ENCODE measurements at places on chromosomes 11 and 22. TPM values are rescaled to one million over a fixed set of nuclear protein-coding genes. Genes with fewer than 3 reads are reported as not detected.

OR8A1 gene
- not detected for total RNA-seq

TENM4 gene
- total RNA-seq = 2.0 TPM

DNA sequence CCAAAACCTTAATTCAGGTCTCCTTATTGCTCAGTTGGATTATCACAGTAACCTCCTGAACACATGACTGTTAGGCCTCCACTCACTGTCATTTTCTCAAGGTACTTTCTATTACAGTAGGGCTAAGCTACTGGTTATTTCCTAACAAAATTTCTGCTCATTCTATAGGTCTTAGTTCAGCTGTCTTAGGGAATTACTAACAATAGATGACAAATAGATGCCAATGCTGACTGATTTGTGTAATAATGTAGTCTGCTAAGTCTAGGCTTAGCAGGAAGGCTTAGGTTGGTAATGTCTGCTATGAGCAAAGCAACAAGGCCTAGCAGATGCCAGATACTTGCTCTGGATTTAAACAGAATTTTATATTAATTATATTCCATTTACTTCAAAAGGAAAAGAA is 58.1 kb downstream of the RSF1 start:
- no peak for DNase-seq
- no peaks in the 10 kb centered on the region for H3K27me3 ChIP-seq
- H3K4me3 ChIP-seq = no peak overlapping the region
- H3K27ac ChIP-seq = no peak overlapping the region
- 0 out of 2 replicates have a peak, but pooled peaks cover 3% of the 10 kb centered on the region for H3K36me3 ChIP-seq
- H3K4me1 ChIP-seq = no peaks in the 10 kb centered on the region

GRCh38 chr22:30868663-30869385 is 99.8 kb downstream of the MORC2 start:
- no peaks in the 10 kb centered on the region for H3K27me3 ChIP-seq
- H3K27ac ChIP-seq = no peak overlapping the region
- H3K4me1 ChIP-seq = no peaks in the 10 kb centered on the region
- H3K36me3 ChIP-seq = no peaks in the 10 kb centered on the region

GRCh38 chr22:17742527-17742902 is 31.8 kb downstream of the BID start:
- H3K27ac ChIP-seq = no peak overlapping the region
- DNase-seq = peak; percentile 80
- no peaks in the 10 kb centered on the region for H3K27me3 ChIP-seq
- H3K4me1 ChIP-seq = no peaks in the 10 kb centered on the region
- no peaks in the 10 kb centered on the region for H3K36me3 ChIP-seq

DNA sequence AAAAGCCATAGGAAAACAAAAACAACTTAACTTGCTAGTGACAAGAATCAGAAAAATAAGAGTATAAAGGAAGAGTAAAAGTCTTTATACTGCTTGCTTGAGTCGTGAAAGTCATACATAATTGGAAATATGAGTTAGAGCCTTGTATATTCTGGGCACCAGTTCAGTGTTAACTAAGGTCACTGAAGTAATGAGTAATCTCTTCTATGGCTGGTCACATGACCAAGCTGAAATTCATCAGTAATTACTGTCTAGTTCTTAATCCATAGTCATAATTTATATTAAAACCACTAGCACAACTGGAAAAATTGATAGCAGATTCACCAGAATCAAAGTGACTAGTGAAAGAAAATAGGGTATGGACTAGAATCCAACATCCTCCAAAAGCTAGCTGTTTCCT is 84.4 kb upstream of the SLC5A12 start:
- H3K4me1 ChIP-seq = no peaks in the 10 kb centered on the region
- no peak for DNase-seq
- no peaks in the 10 kb centered on the region for H3K27me3 ChIP-seq
- no peaks in the 10 kb centered on the region for H3K36me3 ChIP-seq
- H3K27ac ChIP-seq = no peak overlapping the region

GRCh38 chr11:77080643-77081210 is 14.0 kb downstream of the CAPN5 start:
- no peak overlapping the region for H3K4me3 ChIP-seq
- H3K4me1 ChIP-seq = peaks cover under 1% of the 10 kb centered on the region

GRCh38 chr22:41722496-41722895 is 23.2 kb downstream of the MEI1 start:
- H3K27me3 ChIP-seq = no peaks in the 10 kb centered on the region
- DNase-seq = no peak
- H3K4me3 ChIP-seq = no peak overlapping the region
- no peaks in the 10 kb centered on the region for H3K36me3 ChIP-seq

DNA sequence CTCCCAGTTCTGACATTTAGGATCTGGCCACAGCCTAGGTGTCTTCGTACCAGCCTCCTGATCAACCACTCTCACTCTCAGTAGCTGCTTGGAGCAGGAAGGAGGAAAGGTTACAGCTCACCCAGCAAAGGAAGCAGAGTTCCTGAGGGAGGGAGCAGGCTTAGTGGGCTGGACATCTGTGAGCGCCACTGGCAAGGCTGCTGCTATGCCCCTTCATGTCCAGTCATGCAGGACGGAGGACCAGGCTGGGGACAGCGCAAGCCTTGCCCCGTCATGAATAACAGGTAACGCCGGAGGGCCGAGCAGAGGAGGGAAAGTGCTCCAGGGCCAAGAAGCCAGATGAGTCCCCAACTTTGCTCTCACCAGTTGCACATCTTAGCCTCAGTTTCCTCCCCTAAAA is 25.8 kb downstream of the TPST2 start:
- peaks cover 16% of the 10 kb centered on the region for H3K4me1 ChIP-seq
- H3K4me3 ChIP-seq = no peak overlapping the region
- H3K27ac ChIP-seq = no peak overlapping the region
- no peaks in the 10 kb centered on the region for H3K36me3 ChIP-seq

DNA sequence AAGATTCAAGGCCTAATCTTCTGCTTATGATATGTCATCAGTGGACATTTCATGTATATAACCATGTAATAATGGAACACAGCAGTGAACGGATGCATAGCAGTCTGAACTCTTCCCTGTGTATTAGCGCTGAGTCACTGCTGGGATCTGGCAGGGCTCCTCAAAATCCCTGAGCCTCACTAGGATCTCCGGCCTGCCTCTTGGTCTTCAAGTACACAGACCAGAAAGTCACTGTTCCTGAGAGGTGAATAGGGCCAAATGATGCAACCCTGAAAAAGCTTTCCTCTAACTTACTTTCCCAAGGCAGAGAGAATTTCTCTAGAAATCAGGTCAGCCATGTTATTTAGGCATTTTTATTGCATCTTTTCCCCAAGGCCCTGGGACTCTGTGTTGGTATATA is 35.0 kb downstream of the POU2AF1 start:
- H3K27ac ChIP-seq = no peak overlapping the region
- H3K27me3 ChIP-seq = no peaks in the 10 kb centered on the region
- H3K4me3 ChIP-seq = no peak overlapping the region
- no peak for DNase-seq
- peaks cover 18% of the 10 kb centered on the region for H3K4me1 ChIP-seq

- peak overlapping the region; percentile 18 for H3K27ac ChIP-seq
- peaks cover 3% of the 10 kb centered on the region for H3K36me3 ChIP-seq
- H3K4me3 ChIP-seq = no peak overlapping the region
- no peaks in the 10 kb centered on the region for H3K27me3 ChIP-seq
- no peak for DNase-seq
Measured at GRCh38 chr11:106471276-106471675, 393.8 kb downstream of the AASDHPPT start.

GRCh38 chr22:17581056-17581455 is 17.8 kb downstream of the SLC25A18 start:
- H3K27me3 ChIP-seq = no peaks in the 10 kb centered on the region
- DNase-seq = no peak

DNA sequence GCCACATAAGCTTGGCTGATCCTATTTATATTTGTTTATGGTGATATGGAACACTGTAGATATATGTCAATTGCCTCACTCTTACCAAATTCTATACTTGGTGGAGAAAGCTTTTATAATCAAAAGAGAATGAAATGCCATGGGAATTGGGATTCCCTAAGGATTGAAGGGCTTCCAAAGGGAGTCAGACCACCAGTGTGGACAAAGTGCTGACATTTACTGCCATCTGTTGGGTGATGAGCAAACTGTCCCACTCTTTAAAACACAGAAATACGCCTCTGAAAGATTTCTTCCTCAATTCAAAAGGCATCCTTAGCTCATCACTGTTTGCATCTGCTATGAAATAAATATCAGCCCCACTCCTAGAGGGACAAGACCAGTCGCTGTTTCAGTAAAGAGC is 7.1 kb downstream of the SLC1A2 start:
- no peak for DNase-seq
- H3K27ac ChIP-seq = no peak overlapping the region
- H3K4me3 ChIP-seq = no peak overlapping the region

NRGN gene
- total RNA-seq = 7.8 TPM

CHEK1 gene
- 121 TPM for total RNA-seq

DNA sequence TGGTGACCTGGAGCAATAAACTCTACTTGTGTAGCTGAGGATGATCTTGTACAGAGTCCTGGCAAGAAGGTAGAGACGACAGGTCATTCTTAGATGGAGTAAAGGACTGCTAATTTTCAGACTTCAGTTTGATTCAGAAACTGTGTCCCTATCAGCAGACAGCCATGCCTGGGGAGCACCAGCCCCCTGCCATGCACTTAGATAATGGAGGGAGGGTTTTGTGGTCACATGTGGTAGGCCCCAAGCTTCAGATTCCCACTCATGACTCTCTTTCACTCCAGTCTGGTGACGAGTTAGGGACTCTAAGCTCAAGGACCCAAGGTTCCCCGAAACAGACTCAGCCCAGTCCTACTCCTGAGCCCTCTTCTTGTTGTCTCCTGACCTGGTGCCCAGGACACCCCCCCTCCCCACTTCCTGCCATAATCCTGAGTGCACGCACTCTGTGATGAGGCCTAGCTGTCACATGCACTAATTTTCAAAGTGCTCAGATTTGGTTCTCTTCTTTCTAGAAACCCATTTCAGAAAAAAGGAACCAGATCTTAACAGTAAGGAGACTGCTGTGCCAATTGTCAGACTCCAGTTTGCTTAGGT is 10.2 kb upstream of the AMPD3 start:
- H3K4me1 ChIP-seq = 0 out of 2 replicates have a peak, but pooled peaks cover 2% of the 10 kb centered on the region
- no peak overlapping the region for H3K27ac ChIP-seq
- no peak for DNase-seq
- no peak overlapping the region for H3K4me3 ChIP-seq

UPK3A gene
- 2.0 TPM for total RNA-seq

DNA sequence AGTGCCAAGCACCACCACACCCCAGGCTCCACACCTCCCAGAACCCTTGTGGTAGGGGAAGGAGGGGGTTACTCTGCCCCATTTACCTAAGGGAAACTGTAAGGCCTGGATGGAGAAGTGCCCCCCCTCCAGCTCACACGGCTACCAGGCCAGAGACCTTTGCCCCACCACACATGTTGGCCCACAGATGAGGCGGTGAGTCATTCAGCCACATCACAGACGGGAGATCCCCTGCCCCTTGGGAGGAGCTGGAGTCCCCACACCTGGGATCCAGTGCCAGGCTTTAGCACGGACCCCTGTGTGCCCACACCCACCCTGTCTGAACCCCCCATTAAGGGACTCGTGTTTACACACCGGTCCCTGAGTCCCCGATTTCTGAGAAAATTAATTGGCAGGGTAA is 24.9 kb downstream of the CDKN1C start:
- H3K27ac ChIP-seq = peak overlapping the region; percentile 25
- H3K36me3 ChIP-seq = no peaks in the 10 kb centered on the region
- DNase-seq = peak; percentile 45
- H3K27me3 ChIP-seq = no peaks in the 10 kb centered on the region

GRCh38 chr11:45658292-45658991 is 7.0 kb downstream of the CHST1 start:
- no peaks in the 10 kb centered on the region for H3K36me3 ChIP-seq
- peaks cover 12% of the 10 kb centered on the region for H3K27me3 ChIP-seq
- no peak for DNase-seq

TNNI2 gene
- total RNA-seq = 8.6 TPM

DNA sequence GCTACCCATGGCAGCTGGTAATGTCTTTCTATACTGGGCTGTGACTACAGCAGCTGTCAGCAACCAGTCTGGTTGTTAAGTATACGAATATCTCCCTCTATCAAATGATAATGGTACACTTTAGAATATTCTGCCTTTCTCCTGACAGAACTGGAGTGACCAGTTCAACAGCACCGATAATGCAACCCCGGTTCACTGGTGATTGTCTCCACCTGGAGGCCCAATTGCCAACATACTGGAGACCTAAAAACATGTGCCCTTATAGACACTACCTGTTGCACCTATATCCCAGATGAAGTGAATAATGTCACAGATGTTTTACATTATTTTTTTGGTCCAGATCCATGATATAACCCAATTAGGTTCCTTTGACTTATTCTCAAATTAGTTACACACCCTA is 21.1 kb downstream of the OR5P2 start:
- no peaks in the 10 kb centered on the region for H3K4me1 ChIP-seq
- H3K27ac ChIP-seq = no peak overlapping the region
- peak; percentile 39 for DNase-seq
- no peaks in the 10 kb centered on the region for H3K27me3 ChIP-seq
- no peaks in the 10 kb centered on the region for H3K36me3 ChIP-seq

SCUBE2 gene
- total RNA-seq = 3.1 TPM

BACE1 gene
- 11.0 TPM for total RNA-seq

TMEM179B gene
- total RNA-seq = 68.4 TPM

- H3K27ac ChIP-seq = no peak overlapping the region
- no peaks in the 10 kb centered on the region for H3K36me3 ChIP-seq
- H3K4me1 ChIP-seq = no peaks in the 10 kb centered on the region
- no peak overlapping the region for H3K4me3 ChIP-seq
- no peaks in the 10 kb centered on the region for H3K27me3 ChIP-seq
Measured at GRCh38 chr22:46409631-46410210, 74.2 kb downstream of the TRMU start.

DNA sequence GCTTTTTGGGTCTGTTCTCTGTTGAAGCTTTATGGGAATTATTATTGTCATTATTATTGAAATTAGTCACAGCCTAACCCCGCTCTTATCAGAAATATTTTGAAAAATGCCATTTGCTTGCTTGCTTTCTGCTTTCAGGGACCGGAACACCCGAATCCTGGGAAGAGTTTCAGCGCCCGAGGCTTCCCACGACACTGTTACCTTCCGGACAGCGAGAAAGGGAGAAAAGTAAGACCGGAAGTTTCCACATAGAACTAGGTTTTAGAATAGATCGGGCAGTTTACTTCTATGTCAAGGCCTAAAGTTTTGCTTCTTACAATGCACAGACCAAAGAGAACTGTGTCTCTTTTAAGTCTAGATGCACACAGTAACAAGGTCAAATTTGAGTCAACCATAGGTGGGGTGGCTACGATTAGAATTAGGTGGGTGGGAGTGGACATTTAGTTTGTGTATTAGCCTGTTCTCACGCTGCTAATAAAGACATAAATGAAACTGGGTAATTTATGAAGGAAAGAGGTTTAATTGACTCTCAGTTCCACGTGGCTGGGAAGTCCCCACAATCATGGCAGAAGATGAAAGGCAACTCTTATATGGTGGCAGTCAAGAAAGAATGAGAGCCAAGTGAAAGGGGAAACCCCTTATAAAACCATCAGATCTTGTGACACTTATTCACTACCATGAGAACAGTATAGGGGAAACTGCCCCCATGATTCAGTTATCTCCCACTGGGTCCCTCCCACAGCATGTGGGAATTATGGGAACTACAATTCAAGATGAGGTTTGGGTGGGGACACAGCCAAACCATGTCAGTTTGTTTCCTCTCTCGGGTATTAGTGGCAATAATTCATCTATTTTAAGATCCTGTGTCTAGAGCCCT is 12.9 kb downstream of the MPEG1 start:
- H3K27ac ChIP-seq = no peak overlapping the region
- peaks cover 17% of the 10 kb centered on the region for H3K36me3 ChIP-seq
- H3K4me1 ChIP-seq = peaks cover 6% of the 10 kb centered on the region
- DNase-seq = no peak
- H3K27me3 ChIP-seq = no peaks in the 10 kb centered on the region

C1QTNF4 gene
- total RNA-seq = 0.75 TPM

GRCh38 chr11:66066751-66067150 is 3.3 kb upstream of the PACS1 start:
- DNase-seq = no peak
- H3K36me3 ChIP-seq = peaks cover 8% of the 10 kb centered on the region
- H3K27me3 ChIP-seq = no peaks in the 10 kb centered on the region
- H3K4me3 ChIP-seq = no peak overlapping the region
- peak overlapping the region; percentile 14 for H3K27ac ChIP-seq
